KBM-7 (cell line): ENCODE measurements at places on chromosomes 12 and 14.

GRCh38 chr14:50407111-50407812 is 10.6 kb upstream of the CDKL1 start:
- no peak for DNase-seq

DNA sequence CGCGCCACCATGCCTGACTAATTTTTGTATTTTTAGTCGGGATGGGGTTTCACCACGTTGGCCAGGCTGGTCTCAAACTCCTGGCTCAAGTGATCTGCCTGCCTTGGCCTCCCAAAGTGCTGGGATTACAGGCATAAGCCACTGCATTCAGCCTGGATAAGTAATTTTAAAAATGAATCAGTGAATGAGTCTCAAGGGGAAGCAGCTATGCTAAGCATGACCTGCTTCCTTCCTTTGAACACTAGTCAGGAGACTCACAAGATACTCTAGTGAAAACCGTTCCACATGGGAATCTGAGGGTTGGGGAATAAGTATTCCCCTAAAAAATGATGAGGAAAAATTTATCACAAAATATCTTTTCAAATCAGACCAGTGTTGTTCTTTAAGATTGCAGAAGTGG is 10.7 kb upstream of the FAM234B start:
- no peak for DNase-seq

DNA sequence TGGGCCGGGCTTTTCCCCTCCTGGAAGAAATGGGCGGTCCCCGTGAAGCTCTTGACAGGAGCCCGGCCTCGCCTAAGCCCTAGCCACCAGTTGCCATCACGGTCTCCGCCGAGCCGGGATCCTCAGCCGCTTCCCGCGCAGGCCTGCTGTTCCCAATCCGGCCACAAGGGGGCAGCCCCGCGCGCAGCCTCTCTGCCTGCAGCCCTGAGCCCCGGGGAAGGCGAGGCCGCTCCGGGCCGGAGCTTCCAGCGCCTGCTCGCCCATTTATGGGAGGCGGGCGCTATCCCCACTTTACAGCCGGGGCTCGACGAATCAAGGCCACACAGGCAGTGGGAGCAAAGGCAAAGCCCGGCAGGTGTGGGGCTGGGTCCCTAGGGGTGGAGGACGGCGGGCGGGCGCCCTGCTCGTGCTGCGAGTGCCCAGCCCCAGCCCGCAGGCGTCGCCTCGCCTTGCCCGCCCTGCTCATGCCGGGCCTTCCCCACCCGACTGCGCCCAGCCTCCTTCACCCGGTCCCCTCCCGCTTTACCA is 61.5 kb downstream of the LGMN start:
- DNase-seq, result peak; percentile 41

GRCh38 chr12:122126713-122127597 is 47.1 kb downstream of the IL31 start:
- no peak for DNase-seq

DNA sequence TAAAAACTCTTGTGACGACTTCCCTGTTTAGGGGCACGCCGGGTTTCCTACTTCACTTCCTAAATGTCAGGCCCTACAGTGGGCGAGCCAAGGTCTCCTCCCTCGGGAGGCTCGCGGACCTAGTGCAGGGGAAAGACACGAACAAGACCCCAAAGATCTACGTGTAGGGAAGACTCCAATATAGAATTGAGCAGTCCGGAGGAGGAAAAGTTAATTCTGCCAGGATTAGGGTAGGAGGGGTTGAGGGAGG is 564 bp downstream of the ATXN3 start:
- DNase-seq, result peak; percentile 81

- DNase-seq, result no peak
Observed at GRCh38 chr12:59651229-59651920, 55.5 kb downstream of the SLC16A7 start.

- no peak for DNase-seq
Observed at GRCh38 chr12:66170606-66171005, 810 bp upstream of the TMBIM4 start.

- DNase-seq, result no peak
Observed at GRCh38 chr12:26692407-26692806, 140.6 kb downstream of the ITPR2 start.

DNA sequence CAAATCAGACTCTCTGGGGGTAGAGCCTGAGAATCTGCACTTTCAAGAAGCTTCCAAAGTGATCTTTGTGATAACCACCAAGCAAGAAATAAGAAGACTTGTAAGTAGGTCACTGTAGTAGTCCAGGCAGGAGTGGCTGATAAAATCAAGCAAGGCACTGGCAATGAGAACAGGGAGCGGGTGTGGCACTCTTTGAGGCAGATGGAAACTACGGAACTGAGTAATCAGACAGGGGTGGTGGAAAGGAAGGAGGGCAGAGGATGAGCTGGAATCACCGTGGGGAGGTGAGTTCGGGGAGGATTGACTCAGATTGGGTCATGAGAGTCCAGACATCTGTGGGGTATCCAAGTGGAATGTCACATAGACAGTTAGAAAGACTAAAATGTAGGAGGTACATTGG is 44.4 kb upstream of the PLXNC1 start:
- no peak for DNase-seq

DNA sequence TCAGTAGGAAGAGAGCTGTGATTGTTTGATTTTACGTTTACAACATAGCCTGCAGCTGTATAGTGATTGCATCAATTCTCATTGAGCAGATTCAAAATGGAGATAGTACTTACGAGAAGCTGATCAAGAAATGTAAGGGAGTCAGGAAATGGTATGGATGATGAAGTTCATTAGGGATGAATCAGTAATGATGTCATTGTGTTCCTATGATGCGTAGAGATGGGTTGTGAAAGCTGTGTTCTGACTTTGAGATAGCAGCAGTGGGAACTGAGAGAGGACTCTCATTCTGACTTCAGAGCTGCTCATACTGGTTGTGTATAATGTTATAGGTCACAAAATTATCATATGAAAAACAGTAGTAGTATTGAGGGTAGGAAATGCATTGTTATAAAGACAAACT is 44.0 kb downstream of the TTLL5 start:
- DNase-seq, result no peak

DNA sequence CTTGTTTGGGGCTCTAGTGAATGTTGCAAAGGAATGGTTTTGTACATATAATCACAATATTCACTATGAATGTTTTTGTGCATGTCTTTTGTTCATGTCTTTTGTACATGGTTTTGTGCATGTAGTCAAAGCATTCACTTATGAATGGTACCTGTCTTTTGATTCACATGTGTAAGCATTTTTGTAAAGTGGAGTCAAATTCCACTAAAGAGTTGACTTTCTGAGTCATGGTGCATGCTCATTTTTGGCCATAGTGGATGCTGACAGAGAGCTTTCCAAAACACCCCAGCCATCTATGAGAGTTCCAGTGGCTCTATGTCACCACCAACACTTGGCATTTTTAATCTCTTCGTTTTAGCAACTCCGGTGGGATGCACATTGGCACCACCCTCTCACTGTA is 1185.9 kb upstream of the TMEM132C start:
- DNase-seq, result no peak
